ENCODE measurements at places on chromosomes 16 and 17.

- DNase-seq, result peak; percentile 63
Observed at GRCh38 chr16:86059253-86060171, 160.6 kb downstream of the IRF8 start.

GRCh38 chr17:50421308-50422051, 4.5 kb upstream of the ACSF2 start:
- no peak for DNase-seq

GRCh38 chr17:17934806-17935205, 37.4 kb downstream of the TOM1L2 start:
- no peak for DNase-seq

GRCh38 chr16:87721622-87722585, 43.9 kb downstream of the KLHDC4 start:
- no peak for DNase-seq

DNA sequence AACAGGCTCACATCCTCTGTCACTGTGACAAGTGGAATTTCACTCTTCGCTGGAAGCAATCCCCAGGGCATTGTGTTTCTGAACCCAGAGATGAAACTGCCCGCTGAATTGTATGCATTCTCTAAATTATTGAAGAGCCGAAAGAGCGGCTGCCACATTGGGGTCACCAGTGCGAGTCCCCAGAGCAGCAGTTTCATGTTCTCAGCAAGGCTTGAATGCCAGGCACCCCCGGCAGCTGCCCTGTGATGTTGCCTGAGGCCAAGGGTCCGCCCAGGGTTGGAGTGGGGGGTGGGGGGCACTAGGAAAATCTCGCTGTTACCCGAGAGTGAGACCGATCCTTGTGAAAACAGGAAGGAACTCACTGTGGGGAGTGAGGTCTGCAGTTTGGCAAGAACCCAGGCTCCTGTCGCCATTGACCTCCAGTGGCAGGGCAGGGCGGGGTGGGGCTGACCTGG, 20.7 kb upstream of the BCAR1 start:
- DNase-seq, result no peak

GRCh38 chr16:88533381-88533917, 36.8 kb upstream of the ZC3H18 start:
- DNase-seq, result no peak

DNA sequence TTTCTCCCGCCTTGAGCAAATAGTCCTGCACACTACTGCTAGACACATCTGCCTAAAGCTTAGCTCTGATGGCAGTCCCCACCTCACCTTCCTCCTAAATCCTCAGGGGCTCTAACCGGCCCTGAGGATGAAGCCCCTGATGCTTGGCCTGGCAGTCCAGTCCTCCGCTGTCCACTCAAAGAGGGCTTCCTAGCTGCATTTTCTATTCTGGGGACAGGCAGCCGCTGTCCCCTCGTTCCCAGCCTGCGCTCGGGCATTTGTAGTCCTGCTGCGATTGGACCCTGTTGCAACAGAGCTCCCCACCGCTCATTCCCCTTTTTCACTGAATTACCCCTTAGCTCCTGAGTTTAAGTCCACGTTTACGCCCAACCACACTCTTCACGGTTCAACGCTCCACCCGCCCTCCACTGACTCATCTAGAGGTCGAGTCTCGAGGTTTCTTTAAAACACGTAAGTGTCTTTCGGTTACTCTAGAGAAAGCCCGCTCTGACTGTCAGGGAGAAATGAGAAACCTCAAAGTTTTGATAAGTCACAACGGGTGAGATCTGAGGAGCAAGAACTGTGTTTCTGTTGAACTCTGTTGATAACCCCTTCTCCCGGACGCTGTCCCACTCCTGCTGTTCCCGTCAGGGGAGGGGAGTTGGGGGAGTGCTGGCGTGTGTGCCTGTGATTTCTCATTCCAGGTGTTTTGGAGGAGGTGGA, 4.5 kb downstream of the CCR7 start:
- DNase-seq, result no peak

GRCh38 chr17:2157675-2158395, 102.9 kb downstream of the HIC1 start:
- no peak for DNase-seq

DNA sequence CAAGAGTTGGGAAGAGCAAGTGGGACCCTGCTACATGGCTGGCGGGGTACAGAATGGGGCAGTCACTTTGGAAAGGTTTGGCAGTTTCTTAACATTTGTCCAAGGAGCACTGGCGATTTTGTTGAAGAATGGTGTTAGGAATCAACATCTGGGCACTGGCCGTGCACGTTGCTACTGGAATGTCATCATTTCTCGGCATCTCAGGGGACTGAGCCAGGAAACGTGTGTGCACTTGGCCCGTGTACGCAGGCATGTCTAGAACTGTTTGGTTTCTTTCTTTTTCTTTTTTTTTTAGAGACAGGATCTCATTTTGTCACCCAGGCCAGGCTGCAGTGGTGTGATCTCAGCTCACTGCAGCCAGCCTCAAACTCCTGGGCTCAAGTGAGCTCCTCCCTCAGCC, 17.3 kb upstream of the FOXK2 start:
- no peak for DNase-seq

GRCh38 chr16:4403133-4403949, 13.1 kb downstream of the CORO7 start:
- no peak for DNase-seq

- no peak for DNase-seq
Observed at GRCh38 chr17:12522743-12523183, 142.9 kb upstream of the MYOCD start.

- DNase-seq, result no peak
Observed at GRCh38 chr17:30381340-30381659, 2.6 kb downstream of the CPD start.

- DNase-seq, result no peak
Observed at GRCh38 chr17:57269052-57269451, 12.7 kb downstream of the MSI2 start.

- DNase-seq, result peak; percentile 28
Observed at GRCh38 chr17:19383681-19384470, 3.1 kb downstream of the MFAP4 start.

GRCh38 chr17:77869041-77869599, 89.4 kb upstream of the TNRC6C start:
- DNase-seq, result no peak

- peak; percentile 26 for DNase-seq
Observed at GRCh38 chr16:17470182-17470907, 415 bp downstream of the XYLT1 start.

- DNase-seq, result no peak
Observed at GRCh38 chr16:57754354-57755060, 18.9 kb downstream of the KATNB1 start.
